Stimulated activated CD8-positive, alpha-beta memory T cell treated with anti-CD3 and anti-CD28 coated beads, Interleukin-12 subunit alpha, Interleukin-12 subunit beta, amount 100 ng/mL, for 1 hour (primary cell): ENCODE measurements at places on chromosomes 7 and 10.
A peak's percentile ranks its signal among the peaks of the same experiment; 100 is the strongest.

- DNase-seq = no peak
Measured at GRCh38 chr7:138948403-138948802, 32.8 kb downstream of the KIAA1549 start.

GRCh38 chr10:71981015-71981875, 17.1 kb downstream of the CHST3 start:
- DNase-seq = no peak

GRCh38 chr10:128063736-128064107, 62.5 kb downstream of the MKI67 start:
- DNase-seq = no peak

DNA sequence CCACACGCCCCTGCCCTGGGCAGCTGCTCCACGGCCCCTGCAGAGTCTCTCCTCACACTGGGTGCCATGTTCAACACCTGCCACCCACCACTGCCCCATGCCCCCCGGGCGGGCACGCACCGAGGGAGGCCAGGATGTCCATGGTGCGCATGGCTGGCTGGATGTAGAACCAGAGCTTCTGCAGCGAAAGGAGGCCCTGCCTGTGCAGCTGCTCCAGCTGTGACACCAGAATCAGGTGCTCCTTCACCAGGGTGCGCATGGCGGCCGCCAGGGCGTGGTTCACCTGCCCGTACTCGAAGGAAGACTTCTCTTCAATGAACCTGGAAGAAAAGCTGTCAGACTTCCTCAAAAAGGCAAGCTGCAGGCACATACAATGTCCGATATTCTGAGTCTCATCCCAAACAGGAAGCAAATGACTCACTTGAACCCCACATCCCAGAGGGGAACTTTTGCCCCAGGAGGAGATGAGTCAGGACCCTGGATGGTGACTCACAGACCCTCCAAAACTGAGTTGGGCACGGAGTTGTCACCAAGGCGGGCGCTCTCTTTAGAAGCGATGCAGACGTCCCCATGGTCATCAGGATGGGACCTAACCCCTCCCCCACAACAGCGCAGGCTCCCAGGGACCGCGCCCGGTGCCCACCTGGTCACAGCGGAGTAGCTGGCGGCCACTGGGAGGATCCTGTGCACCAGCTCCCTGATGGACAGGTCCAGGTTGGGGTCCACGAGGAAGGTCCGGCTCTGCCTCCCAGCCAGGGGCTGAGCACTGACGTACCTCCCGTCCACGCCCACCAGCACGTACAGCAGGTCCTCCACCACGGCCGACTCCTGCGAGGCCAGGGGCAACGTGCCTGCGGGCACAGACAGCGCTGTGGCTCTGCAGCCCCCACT, 15.5 kb downstream of the TUBGCP2 start:
- no peak for DNase-seq

DNA sequence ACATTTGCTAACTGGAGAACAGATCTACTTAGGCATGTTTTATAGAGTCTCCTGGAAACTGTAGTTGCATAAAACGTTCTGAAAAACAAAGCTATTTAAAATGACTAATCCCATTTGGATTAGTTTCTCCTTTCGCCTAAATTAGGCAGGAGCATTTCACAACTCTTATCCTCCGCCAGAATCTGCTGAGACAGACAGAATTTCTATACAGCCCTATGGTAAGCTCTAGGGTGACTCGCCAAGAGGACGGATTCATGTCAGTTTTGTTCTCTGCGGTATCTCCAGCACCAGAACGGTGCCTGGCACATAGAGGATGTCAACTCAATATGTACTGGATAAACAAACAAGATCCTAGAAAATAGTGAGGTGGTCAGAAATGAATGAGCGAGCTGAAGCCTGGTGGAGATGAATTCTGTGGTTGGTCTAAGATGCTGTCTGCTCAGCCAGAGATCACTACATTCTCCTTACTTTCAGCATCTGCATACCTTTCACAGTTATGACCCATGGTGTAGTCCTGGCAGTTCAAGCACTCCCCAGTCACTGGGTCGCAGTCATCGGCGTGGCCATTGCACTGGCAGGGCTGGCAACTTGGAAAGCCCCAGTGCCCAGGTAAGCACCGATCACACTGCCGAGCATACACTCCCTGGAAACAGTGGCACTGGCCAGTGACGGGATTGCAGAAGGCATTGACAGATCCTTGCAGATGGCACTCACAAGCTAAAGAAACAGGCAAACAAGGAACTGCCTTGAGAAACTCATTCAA, 44.0 kb downstream of the LAMB1 start:
- DNase-seq = no peak

DNA sequence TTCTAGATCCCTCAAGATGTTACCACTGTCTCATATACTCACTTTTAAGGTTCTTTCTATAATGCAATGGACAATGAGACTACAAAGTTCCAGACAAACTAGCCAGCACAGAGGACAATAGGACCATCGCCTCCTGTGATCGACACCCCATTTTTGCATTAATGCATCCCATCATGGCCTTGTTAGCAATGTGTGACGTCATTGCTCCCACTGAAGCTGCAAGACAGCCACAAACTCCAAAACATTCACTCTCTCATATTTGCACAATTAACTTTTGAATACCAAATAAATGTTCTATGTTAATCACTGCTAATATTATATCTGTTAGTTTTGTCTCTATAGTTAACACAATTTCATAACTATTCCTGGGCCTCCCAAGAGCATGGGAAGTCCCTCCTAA, 88.8 kb upstream of the TMEM72 start:
- no peak for DNase-seq

GRCh38 chr10:114801411-114801813, 20.2 kb upstream of the FHIP2A start:
- no peak for DNase-seq

- no peak for DNase-seq
Measured at GRCh38 chr7:47197486-47197885, 384.4 kb downstream of the TNS3 start.

DNA sequence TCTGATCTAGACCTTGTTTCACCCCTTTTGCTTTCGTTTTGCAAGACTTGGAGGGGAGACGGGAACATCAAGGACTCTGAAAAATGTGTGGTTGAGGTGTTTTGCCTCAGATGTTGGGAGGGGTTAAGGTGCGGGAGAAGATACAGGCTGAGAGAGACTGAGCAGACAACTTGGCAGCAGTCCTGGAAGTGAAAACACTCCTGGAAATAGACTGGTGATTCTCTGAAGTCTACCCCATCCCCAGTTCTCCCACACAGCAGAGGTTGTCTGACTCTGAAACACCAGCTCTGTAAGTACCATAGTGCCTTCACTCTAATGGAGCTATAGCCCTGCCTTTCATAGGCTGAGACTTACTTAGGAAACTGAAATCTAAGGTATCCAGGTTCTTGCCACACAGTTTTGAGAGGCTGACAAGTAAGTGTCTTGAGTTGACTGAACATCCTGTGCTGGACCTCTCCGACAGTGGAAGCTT, 152.5 kb downstream of the PPP1R9A start:
- DNase-seq = no peak

DNA sequence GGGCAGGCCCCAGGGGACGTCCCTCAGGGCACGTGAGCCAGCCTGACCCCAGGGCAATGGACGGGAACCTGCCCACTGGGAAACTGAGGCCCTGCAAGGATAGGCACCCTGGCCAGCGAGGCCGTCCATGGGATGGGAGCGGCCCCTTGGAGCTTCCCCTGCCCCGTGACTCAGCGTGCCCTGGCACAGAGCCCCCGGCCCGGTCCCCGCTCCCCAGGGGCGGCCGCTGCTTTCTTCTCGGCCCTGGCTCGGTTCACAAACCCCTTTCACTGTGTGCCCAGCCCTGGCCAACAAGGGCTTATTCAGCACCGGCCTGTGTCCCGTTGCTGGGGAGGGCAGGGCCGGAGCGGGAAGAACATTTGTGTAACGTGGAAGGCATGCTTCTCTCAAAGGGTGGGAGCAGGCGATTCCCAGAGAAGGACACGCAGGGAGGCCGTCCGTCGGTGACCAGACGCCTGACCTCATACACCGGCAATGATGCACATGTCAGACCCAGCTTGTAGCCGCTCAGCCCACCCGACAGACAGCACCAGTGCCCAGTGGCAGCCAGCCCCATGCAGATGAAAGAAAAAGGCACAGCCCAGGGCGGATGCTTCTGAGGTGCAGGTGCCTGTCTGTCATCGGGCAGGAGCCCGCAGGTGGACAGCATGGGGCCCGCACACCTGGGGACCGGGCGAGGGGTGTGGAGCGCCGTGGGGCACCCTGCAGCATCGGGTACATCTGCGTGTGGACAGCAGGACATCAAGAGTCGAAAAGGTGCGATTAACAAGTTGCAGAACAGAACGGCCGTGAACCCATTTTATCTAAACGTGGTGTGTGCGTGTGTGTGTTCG, 94.5 kb downstream of the PDGFA start:
- DNase-seq = no peak

GRCh38 chr10:105759669-105760068, 1118.6 kb downstream of the SORCS3 start:
- DNase-seq = no peak

DNA sequence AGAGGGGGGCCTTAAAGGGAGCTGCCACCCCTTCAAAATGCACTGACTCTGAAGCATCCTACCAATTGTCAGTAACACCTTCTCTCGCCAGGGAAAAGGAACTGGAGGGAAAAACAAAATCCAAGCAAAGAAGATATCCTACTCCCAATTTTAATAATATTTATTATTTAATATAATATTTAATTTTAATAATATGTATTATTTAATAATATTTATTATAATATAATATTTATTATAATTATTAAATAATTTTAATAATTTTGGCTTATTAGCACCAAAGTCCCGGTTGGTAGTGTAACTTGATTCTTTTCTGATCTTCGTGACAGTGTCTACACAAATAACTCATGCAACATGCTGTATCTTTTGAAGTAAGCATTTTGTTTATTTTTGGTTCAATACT, 58.6 kb upstream of the AGBL3 start:
- no peak for DNase-seq

DNA sequence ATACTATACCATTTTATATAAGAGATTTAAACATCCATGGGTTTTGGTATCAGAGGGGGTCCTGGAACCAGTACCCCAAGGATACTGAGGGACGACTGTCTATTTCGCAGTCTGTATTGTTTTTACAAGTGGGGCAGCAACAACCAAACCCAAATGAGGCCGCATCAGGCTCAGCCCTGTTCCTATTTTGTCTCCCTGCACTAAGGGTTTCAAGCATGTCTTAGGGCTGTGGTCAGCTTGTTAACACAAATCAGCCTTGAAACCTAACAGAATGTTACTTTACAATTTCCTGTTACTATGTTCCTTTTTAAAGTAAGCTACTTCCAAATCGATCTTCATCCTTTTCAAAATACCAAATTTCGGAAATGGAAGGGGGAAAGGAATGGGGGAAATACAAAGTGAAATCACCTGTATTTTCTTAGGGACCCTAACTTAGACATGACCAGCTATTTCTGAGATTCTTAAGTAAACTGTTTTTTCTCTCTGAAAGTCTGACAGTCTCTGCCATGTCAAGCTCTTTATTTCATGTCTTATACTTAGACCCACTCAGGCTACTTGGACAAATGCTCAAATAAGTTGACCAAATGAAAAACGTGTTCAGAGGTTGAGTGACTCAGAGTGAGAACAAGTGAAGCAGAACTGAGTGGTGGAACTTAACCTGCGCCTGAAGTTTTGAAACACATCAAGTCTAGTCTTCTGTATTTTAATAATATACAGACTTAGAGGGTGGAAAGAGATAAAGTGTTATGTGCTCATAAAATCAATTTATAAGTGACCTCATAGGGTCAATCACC, 75.8 kb downstream of the C1GALT1 start:
- no peak for DNase-seq

- no peak for DNase-seq
Measured at GRCh38 chr10:131819241-131820072, 81.4 kb upstream of the PPP2R2D start.

DNA sequence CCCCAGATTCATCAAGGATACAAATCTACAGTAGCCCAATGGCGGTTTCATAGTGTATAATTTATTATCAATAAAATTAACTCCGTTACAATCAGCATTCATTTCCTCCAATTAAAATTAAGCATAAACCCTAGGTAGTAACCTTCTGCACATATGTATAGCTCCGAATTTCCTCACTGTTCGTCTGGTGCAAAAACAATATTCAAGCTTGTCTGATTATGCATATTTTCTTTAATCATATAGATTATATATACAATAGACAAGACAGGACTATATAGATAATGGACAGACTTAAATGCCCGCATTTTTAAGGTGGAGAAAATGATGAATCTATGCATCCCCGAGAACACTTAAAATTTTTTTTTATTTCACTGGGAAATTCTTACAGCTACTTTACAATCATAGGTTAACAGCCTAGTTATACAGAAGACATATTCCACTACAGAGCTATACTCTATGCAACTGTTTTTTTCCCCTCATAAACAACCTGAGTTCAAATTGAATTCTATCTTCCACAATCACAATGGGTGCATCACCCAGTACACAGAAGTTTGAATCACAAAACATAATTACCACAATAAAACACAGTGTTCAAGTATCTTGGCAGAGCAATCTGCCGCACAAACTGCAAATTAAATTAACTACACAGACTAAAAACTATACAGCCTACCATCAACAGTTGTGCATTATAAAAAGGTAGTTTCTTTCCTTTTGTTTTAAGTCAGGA, 2.6 kb downstream of the HOXA9 start:
- DNase-seq = no peak

DNA sequence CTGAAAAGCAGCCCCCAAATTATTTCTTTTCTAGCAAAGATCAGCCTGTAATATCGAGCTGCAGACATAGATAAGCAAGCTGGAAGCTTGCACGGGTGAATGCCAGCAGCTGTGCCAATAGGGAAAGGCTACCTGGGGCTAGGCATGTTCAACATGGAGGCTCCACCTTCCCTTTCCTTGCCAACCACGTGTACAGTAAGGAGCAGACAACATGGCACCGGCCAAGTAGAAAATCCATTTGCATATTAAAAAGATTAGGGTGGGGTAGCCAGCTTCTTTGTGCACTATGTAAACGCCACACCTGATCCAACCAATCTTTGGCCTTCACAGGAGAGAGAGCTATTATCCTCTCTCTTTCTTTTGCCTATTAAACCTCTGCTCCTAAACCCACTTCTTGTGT, 56.7 kb upstream of the SEPHS1 start:
- DNase-seq = no peak

- DNase-seq = no peak
Measured at GRCh38 chr10:131725581-131726069, 175.2 kb upstream of the PPP2R2D start.

- DNase-seq = peak; percentile 27
Measured at GRCh38 chr10:114538181-114538906, 119.7 kb downstream of the ABLIM1 start.

DNA sequence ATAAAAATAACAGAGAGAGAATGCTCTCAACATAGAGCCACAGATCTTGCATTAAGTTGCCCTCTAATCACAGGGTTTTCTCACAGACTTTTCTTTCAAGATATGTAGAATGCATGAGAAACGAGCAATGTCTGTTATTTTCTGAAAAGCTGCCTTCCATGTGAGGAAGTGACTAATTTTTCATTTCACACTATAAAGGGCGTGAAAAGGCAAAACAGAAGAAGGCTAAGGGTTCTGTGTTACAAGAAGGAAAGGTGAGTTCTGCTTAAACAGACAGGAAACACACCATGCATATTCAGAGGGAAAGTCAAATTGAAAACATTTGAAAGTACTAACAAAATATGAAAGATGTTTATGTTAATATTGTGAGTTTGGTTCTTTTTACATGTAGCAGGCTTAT, 189.2 kb downstream of the SEMA3D start:
- DNase-seq = no peak
